ENCODE measurements at places on chromosomes 16 and 17.

DNA sequence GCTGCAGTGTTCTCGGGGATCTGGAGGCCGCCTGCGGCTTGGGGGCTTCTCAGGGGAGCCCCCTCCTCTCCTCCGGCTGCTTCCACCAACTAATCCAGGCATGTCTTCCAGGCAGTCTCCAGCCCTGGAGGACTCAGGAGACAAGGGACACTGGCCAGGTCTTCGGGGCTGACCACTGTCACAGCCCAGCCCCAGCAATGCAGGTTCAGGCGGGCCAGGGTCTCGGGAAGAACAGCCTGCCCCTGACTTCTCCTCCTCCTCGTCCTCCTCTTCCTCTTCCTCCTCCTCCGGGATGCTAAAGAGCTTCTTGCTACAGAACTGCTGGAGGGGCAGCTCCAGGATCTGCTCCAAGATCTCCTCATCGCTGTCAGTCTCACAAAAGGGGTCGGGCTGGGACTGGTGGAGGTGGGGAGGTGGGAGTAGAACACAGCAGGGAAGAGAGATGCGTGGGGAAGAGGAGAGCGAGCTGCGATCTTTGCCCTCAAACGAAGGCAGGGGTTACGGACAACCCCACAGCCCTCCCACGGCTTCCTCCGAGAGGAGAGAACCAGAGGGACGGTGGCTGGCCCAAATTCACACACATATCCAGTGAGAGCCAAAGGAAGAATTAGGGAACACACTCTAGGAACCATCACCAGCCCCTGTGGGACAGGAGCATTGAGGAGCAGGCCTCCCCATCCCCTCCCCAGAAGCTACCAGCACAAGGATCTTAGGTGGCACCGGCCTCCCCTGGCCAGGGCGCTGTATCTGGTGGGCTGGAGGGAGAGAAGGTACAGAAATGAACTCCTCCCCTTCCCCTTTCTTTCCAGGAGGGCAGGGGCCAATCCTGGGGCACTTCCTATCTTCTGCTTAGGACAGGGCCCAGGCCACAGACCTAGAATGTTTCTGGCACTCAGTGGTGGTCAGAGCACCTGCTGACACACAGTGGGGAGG, 19.3 kb downstream of the TSPOAP1 start:
- DNase-seq: no peak

DNA sequence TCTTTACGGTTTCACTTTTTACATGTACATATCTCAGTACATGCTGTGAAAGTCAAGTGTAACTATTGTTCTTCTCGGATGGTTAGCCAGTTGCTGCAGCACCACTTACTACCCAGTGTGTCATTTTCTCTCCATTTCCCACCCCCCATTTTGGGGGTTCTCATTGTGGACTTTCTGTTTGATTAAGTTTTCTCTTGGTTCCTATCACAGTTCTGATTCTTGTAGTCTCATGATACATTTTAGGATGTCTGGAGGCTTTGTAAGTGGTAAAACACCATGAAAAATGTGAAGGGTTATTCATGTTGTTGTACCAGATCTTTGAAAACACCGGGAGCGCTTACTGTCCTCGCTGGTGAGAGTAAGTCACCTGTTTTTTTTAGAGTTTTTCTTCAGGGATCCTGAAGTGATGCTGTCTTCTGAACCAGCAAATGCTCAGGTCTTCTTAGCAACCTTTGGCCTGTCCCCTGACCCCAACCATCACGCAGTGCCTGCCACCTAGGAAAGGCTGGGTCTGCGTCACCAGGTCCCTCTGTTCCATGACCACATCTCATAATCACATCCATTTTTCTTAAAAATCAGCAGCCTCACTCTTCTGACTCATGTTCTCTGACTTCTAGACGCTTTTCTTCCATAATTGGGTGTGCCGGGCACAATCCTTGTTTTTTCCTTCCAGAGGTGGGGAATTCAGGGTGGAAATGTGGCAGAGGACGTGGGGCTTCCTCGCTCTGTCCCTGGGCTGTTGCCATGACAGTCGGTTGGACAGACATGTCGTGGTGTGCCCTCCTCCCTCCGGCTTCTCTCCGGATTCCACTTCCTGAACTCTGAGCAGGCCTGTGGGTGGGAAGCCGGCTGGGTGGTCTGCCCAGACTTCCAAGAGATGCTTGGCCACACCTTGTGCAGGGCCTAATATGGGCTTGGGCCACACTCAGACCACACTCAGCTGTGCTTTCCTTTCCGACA, 102.6 kb downstream of the NTN1 start:
- DNase-seq: no peak

DNA sequence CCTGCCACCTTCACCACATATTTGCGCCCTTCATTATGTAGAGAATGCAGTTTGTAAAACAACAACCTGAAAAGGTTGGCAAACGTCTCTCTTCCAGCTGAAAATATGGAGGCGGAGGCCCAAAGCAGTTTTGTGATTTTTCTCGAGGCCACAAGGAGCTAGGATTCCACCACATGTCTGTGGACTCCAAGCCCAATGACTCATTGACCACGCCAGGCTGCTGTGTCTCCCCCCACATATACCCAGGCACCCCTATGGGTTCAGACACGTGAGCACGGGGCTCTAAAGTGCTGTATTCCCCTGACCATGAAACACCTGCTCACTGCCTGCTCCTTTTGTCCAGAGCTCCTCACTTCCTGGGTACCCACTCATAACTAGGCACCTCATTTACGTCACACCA, 121.4 kb upstream of the CDH5 start:
- DNase-seq: peak; percentile 39

DNA sequence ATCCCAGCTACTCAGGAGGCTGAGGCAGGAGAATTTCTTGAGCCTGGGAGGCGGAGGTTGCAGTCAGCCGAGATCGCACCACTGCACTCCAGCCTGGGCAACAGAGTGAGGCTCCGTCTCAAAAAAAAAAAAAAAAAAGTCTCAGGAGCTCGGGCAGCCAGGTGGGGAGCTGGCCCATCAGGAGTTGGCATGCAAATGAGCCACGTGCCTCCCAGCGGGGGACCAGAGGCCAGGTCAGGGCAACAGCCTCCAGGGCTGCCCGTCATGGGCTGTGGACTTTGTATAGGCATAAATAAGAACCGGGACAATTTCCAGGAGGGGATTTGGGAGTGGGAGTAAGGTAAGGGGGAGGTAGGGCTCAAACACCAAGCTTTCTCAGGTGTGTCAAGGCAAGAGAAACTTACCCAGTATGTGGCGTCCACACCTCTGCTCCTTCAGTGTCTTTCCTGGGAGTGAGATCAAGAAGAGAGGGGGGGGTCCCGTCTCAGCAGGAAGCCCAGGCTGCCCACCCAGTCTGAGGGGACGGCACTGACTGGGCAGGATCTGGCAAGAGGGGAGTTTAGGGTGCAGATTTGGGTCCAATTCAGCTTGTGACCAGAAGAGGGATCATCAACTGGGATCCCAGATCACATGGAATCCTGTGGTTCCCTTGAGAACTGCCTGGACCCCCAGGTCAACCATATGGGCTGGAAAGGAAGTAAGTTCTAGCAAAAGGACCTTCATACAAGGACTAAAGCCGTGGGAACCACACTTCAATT, 22.3 kb upstream of the G6PC1 start:
- DNase-seq: no peak
